Activated naive CD8-positive, alpha-beta T cell treated with anti-CD3 and anti-CD28 coated beads for 36 hours (primary cell): ENCODE measurements at places on chromosomes 11 and 22. TPM values are rescaled to one million over a fixed set of nuclear protein-coding genes. Genes with fewer than 3 reads are reported as not detected.

Gene PGR
- total RNA-seq, result not detected

Gene EHF
- total RNA-seq, result not detected

Gene FAM111B
- 46.1 TPM for total RNA-seq

Gene CEP126
- 1.9 TPM for total RNA-seq

Gene TESMIN
- total RNA-seq, result 3.2 TPM

Gene CATSPER1
- total RNA-seq, result not detected

Gene APOA5
- total RNA-seq, result not detected

Gene CABP4
- 0.28 TPM for total RNA-seq
